IMR-90 (cell line): ENCODE measurements at places on chromosomes 7 and 10. TPM values are rescaled to one million over a fixed set of nuclear protein-coding genes. Genes with fewer than 3 reads are reported as not detected.

The NKX2-3 gene
- total RNA-seq, result not detected in 2 replicates

The MYPN gene
- total RNA-seq, result 12.5 and 13.1 TPM in 2 replicates

The CFAP70 gene
- total RNA-seq, result 0.18 and 0.28 TPM in 2 replicates

The ANKRD1 gene
- 10.8 and 19.4 TPM in 2 replicates for total RNA-seq

The BLVRA gene
- 32.3 and 35.8 TPM in 2 replicates for total RNA-seq

The PKD2L1 gene
- total RNA-seq, result not detected in 2 replicates

The VSIR gene
- total RNA-seq, result 5.0 and 5.3 TPM in 2 replicates

The LEP gene
- not detected in 2 replicates for total RNA-seq

The FAM25A gene
- not detected in 2 replicates for total RNA-seq

The NEUROD6 gene
- not detected in 2 replicates for total RNA-seq

The ZNF487 gene
- 2.5 and 2.7 TPM in 2 replicates for total RNA-seq

The TDRD1 gene
- total RNA-seq, result not detected in 2 replicates

The STAMBPL1 gene
- 28.1 and 32.8 TPM in 2 replicates for total RNA-seq

The UPK3B gene
- total RNA-seq, result not detected in 2 replicates
